ENCODE measurements at places on chromosomes 5 and 9.

DNA sequence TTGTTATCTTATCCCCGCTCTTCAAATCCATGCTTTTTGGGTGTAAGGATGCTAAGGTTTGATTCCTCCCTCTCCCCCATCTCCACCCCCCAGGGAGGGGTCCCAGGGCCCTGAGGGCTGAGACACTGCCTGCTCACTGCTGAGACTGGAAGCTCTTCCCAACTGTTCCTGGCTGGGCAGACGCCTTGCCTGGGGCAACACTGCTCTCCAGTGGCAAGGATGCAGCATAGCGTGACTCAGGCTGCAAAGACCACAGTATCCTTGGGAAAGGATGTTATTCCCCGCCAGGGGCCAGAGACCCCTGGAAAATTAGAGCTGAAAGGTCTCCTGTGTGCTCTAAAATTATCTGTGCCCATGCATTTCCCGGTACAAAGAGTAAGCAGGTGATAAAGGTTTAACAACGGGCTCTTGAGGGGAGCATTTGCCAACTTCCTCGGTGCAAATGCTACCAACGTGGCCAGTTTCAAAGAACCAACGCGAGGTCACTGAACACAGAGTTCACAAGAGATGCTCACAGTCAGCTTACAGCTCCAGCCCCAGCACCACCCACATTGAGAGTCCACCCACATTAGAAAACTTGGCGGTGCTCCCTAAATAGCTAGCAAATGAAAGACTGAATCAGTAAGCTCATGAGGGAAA lies 271.9 kb downstream of the NSG2 start:
- no peak for DNase-seq

- peak; percentile 18 for DNase-seq
Observed at GRCh38 chr9:19161257-19162025, 34.1 kb upstream of the PLIN2 start.

DNA sequence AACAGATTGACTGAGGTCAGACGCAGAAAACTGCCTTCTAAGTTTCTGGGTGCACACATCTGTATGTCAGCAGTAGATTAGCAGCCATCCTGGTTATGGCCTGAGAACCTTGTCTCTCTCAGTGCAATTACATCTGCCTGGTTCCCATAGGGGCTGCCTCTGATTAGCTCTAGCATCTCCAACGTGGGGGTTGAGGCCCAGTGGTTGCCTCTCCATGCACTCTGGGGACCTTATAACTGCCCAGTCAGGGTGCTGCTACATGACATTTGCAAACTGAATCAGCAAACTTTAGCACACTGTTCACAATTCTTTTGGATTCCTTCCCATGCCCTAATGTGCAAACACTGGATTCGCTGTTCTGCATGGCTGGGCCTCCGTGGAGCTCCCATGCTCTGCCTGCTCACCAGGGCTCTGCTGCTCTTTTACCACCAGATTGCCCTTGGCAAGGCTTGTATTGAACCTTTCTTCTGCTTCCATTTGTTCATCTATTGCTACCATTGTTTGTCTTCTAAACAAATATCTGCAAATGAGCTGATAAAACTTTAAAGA lies 36.2 kb downstream of the SNX18 start:
- DNase-seq, result no peak

- DNase-seq, result no peak
Observed at GRCh38 chr5:169599451-169599850, 15.9 kb downstream of the SPDL1 start.

GRCh38 chr5:172106511-172107356 lies 81.3 kb downstream of the STK10 start:
- DNase-seq, result peak; percentile 52

DNA sequence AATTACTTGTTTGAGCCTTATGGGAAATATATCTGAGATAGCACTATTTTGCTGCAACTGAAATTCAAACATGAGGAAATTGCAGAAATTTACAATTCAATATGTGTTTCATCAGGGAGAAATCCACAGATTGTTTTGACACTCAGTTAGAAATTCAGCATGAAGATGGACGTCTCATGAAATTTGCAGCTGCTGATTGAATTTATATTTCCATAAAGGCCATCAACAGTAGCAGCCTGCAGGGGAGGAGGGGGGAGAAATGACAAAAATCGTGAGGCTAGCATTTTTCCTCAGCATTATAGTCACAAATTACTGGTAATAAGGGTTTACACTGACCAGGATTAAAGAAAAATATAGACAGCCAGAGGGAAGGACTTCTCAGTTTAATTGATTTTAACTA lies 81.0 kb downstream of the NDUFAF2 start:
- no peak for DNase-seq

- DNase-seq, result no peak
Observed at GRCh38 chr5:55123365-55123764, 20.9 kb downstream of the GZMA start.

DNA sequence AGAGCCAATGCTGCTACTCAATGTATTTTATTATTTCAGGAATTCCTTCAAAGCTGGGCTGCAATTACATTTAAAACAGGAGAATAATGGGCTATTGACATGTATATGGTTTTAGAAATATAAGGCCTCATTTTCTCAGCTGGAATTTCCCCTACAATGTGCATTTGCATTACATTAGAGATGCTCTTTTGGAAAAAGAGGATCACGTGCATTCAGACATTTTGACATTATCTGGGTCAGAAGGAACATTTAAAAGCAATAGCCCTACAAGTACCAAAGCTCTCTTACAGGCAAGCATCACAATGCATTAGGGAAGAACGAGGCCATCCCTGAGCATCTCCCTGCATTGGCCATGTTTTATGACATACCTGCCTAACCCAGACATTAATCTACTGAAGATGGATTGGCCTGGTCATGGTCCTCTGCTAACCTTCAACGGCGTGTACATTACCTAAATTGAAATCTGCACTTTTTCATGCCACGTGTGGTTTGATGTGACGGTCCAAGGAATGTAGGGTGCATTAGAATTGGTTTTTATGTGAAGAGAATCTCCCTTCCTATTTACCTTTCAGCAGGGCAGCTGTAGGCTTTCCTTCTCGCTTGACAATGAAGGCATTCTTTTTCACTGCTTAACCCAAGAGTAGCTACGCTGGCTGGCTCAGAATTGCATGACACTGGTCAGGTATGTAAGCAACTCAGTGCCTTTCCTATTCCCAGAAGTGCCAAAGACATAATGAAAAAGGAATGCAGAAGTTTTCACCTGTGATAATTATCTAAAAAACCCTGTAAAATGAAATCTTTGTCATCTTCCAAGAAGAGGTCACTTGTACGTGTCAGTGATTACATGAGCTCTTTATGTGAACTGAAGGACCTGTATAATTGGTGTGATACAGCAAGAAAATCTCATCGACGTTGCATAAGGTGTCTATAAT lies 212.3 kb upstream of the MPDZ start:
- DNase-seq, result no peak

GRCh38 chr5:52339285-52339684 lies 448.4 kb upstream of the ITGA1 start:
- no peak for DNase-seq

DNA sequence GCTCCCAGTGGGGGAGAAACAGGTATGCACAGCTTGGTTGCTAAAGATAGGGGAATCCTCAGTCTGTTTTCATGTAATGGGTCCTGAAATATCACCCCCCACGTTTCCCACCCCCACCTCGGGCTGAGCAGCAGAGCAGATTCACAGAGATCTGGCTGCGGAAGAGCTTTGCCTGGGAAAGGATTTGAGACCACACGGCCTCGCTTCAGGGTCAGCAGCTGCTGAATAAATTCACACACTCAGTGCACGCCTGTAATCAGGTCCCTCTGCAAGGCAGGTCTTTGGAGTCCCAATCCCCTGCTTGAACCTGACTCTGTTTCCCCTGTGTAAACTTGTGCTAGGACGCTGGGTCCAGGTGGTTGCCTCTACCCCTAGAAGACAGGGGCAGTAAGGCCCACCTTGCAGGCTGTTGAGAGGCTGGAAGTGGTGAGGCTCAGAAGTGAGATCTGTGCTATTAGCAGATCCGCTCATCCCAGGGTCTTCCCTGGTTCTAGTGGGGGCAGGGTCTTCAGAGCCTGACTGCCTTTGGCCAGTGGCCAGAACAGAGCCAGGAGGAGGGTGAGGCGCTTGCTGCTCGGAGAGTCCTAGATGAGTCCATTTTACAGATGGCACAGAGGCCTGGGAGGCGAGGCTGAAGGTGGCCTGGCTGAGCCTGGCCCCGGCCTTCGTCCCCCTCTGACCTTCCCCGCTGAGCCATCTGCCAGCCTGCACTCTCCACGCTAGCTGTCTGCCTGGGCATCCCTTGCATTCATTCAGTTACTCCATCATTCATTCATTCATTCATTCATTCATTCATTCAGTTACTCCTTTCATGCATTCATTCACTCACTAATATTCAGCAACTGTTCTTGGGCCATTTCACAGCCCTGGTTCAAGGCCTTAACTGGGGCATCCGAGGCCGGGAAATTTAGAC lies 16.7 kb upstream of the NEURL1B start:
- no peak for DNase-seq

GRCh38 chr5:16603295-16603694 lies 13.5 kb downstream of the RETREG1 start:
- no peak for DNase-seq

GRCh38 chr9:96217754-96218693 lies 84.0 kb downstream of the HSD17B3 start:
- peak; percentile 86 for DNase-seq

GRCh38 chr9:129014124-129014523 lies 14.0 kb downstream of the SH3GLB2 start:
- no peak for DNase-seq

- DNase-seq, result no peak
Observed at GRCh38 chr9:73441890-73442818, 290.5 kb downstream of the ANXA1 start.

DNA sequence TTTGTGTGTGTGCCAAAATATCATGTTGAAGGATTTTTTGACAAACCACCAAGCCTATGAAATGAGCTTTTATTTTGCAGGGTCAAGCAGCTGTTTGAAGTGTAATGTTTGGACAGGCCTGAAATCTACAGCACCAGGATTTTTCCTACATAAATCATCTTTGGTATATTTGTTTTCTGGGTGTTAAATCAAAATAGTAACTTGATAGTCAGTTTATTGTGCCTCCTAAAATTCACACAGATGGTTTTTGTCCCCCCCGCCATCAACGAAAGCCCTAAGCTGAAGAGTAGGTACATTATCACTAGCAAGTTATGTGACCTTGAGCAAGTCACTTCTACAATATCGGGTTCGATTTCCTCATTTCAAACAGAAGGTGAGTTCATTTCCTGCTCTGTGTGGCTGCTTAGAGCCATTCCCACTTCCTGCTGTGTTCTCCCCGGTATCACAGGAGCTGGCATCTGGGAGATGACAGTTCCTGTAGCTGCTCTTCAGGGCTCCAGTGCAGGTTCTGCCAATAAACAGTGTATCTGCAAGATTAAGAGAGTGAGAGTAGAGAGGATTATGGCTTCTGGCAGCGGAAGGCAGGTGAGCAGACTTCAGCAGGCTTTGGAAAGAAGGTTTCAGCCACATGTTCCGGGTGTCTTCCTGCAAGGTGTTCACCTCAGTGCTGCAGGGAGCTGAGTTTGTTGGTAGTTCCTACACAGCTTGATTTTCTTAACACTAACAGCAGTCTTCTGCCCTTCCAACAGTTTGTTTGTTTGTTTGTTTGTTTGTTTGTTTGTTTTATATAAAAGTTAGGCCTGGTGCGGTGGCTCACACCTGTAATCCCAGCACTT lies 48.4 kb upstream of the GNE start:
- no peak for DNase-seq

DNA sequence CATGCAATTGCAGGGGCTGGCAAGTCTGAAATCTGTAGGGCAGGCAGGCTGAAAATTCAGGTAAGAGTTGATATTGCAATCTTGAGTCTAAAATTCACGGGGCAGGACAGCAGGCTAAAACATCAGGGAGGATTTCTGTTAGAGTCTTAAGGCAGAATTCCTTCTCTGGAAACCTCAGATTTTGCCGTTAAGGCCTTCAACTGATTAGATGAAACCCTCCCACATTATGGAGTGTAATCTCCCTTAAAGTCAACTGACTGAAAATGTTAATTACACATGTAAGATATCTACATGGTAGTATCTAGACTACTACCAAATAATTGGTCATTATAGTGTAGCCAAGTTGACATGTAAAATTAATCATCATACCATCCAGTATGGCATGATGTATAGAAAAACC lies 3.1 kb upstream of the ZNF169 start:
- DNase-seq, result no peak

- peak; percentile 47 for DNase-seq
Observed at GRCh38 chr9:105244734-105245028, 230 bp downstream of the SLC44A1 start.

- DNase-seq, result no peak
Observed at GRCh38 chr9:123218831-123219230, 49.6 kb downstream of the STRBP start.

DNA sequence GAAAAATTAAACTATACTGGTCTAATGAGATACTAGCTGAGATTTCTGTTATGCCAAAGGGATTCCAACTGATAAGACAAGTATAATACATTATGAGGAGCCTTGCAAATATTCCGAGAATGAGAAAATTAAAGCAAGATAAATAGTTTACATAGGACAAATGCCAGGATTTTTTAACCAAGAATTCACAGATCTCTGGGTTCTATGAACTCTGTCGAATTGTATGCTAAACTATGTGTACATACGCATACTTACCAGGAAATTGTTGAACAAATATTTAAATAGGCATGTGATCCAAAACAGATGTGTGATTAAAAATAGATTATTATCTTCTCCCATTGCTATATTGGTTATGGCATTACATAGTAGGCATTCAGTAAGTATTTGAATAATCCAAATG lies 616.6 kb downstream of the GABRG2 start:
- no peak for DNase-seq

DNA sequence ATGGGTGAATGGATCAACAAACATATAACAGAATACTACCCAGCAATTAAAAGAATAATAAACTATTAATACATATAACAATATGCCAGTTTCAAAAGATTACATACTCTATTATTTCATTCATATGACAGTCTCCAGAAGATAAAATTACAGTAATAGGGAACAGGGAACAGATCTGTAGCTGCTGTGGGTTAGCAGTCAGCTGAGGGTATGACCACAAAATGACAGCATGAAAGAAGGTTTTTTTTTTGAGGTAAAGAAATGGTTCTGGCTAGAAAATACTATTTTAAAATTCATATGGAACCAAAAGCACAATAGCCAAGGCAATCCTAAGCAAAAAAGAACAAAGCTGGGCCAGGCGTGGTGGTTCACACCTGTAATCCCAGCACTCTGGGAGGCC lies 73.0 kb upstream of the NR5A1 start:
- no peak for DNase-seq

DNA sequence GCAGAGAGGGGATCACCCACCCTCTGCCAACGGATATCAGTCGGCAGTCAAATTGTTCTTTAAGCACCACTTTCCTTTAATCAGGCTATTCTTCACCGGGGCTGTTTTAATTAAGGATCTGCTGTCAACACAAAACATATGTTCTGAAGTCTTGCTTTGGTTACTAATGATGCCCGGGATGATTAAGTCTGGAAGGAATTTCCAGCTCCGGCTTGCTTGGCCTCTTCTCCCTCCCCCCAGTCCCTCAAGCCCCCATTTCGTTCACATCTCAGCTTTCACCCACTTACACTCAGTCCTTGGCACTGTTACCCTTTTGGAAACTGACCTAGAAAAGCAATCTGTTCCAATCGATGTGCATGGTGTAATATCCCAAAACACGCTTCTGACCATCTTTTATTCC lies 74.7 kb downstream of the MSX2 start:
- no peak for DNase-seq

Data from GM12891 (cell line).